Hematopoietic multipotent progenitor cell treated with erythropoietin and hydrocortisone succinate and interleukin-3 and kit ligand, for 15 days (in vitro differentiated cells): ENCODE measurements at places on chromosomes 6 and 20.
A peak's percentile ranks its signal among the peaks of the same experiment; 100 is the strongest.

DNA sequence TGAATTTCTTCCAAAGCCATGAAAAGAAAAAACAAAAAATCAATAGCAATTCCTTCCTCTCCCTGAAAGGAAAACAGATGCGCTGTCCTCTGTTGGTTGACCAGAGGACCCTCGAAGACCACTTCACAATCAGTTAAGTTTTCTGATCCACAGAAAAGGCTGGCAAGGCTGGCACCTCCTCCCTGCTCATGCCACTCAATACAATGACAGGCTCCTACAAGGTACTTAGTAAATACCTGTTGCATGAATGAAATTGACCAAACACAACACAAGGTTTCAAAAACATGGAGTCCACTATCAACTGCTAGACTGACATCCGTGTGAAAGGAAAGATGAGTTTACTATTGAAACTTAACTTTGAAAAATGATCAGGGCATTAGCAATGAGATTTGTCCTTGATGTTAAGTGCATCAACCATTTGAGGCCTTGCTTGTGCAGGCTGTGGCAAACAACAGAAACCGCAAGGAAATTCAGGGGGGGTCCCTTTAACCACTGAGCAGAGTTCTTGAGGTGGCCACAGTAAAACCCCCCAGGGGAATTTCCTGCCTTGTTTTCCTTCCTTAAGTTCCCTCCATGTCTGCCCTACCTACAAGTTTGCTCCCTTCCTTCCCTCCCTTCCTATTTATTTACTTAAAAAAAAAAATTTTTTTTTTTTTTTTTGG, 27.9 kb upstream of the RTF2 start:
- no peak for DNase-seq

- DNase-seq: no peak
These were observed 23.6 kb downstream of the TFAP2A start for GRCh38 chr6:10391299-10391630.

DNA sequence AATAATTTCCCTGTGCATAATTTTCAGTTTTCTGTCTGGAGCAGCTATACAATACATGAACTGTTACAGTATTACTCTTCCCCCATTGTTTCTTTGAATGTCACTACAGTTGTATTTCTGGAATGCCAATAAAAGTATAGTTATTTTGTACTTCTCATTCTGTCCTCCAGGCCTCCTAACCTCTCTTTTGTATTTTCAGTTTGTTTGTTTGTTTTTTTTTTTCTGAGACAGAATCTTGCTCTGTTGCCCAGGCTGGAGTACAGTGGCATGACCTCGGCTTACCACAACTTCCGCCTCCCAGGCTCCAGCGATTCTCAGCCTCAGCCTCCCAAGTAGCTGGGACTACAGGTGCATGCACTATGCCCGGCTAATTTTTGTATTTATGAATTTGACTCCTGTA, 16.8 kb upstream of the ARID1B start:
- no peak for DNase-seq

DNA sequence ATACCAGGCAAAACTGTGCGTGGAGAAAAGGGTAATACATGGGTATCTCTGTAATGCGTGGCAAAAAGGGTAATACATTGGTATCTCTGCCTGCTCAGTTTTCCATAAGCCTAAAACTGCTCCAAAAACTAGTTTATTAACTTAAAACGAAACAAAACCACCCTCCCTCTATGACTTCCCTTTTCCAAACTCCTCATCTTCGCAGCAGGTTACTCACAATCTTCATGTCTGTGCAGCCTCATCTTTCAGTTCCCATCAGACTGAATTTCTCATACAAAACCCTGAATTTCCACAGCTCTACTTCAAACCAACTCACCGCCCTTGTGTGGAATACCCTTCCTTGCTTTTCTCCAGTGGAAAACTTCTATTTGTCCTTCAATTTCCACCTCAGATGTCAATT, 199.4 kb downstream of the PHACTR1 start:
- no peak for DNase-seq

DNA sequence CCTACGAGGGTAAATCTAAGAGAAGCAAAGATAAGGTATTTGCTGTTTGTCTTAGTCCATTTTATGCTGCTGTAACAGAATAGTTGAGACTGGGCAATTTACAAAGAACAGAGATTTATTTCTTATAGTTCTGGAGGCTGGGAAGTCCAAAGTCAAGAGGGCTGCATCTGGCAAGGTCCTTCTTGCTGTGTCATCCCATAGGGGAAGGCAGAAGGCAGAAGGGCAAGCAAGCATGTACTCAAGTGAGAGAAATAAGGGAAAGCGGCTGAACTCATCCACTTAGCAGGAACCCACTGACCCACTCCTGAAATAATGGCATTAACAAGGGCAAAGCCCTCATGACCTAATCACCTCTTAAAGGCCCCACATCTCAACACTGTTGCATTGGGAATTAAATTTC, 102.7 kb downstream of the AGPAT4 start:
- no peak for DNase-seq

GRCh38 chr6:142685852-142686506, 259.0 kb downstream of the HIVEP2 start:
- no peak for DNase-seq

GRCh38 chr6:135163440-135163738, 17.7 kb upstream of the MYB start:
- DNase-seq: no peak

DNA sequence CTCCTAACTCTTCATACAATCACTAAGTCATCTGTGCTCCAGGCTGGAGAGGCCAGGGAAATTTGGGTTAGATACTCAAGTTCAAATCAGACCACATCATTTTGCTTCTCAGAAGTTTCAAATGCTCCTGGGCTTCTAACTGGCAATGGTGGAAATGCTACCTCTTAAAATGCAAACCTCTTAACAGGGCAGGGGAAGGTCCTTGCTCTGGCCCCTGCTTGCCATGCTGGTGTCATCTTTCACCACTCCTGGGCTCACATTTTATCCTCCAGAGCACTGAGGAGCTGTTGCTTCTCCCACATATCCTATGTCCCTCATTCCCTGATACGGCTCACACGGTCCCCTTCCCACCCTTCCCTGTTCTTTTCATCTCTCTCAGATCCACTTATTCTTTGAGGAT, 41.8 kb upstream of the NT5E start:
- no peak for DNase-seq

DNA sequence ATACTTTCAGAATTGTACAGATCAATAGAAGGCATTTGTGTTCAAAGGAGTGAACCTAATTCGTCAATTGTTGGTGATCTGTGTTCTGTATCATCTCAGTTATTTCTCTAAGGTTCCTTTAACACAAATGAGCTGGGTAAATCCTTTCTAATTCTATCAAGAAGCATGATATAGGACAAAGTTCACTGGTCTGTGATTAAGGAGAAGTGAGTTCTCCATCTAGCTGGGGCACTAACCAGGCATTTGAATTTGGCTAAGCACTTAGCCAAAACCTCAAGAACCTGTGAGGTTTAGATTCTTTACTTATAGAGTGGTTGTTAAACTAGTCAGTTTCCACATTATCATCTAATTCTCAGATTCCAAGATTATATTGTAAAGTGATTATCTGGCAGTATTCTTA, 50.3 kb downstream of the DOP1A start:
- DNase-seq: no peak

- no peak for DNase-seq
These were observed 68.9 kb upstream of the HDAC2 start for GRCh38 chr6:114039841-114040240.

DNA sequence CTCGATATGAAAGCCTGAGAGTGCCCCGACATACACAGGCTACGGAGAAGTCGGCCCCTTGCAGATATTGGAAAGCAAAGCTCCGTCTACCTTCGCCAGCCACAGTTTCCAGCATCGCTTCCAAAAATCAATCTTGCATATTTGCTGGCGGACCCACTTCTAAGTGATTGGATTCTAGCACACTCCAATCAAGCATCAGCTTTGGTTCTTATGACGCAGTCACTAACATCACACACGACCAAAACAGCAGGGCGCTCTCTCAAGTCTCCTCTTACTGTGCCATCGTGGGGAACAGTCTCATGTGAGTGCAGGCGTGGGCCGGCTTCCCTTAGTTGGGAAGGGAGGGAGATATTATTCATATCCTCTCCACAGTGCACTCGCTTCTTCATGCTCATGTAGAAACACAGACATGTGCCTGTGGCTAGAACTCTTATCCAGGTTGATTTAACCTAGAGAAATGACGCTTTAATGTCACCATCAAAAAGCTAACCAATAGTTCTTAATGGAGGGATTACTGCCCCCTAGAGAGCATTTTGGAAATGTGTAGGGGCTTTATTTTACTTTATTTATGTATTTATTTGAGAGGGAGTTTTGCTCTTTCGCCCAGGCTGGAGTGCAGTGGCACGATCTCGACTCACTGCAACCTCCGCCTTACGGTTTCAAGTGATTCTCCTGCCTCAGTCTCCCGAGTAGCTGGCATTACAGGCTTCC, 229.8 kb downstream of the SOD2 start:
- peak; percentile 32 for DNase-seq

DNA sequence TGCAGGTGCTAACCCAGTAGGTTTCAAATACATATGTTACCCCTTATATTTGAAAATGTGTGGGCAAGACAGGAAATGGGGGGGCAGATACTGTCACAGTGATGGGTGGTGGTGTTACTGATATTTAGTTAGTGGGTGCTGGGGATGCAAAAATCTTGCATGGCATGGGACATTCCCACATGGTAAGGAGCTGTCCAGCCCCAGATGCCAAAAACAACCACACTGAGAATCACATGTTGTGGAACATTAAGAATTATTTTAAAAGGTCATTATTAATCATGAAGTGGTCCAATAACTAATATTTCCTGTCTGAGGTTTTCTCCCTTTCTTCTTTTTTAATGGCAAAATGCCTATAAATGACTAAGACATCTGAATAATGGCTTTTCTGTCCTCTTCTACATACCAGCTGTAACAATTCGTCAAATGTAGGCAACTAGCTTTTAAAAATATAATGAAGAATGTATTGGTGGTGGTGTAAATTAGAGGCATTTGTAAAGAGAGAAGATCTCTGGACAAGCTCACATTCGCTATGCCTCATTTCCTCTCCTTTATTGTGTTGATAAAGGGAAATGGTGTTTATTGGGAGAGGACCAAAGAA, 57.3 kb upstream of the SLC35B3 start:
- DNase-seq: no peak

GRCh38 chr20:45017857-45018256, 51.5 kb downstream of the STK4 start:
- DNase-seq: no peak

- no peak for DNase-seq
These were observed 15.8 kb upstream of the FOXQ1 start for GRCh38 chr6:1296079-1296478.

- no peak for DNase-seq
These were observed 235.3 kb upstream of the ZFP64 start for GRCh38 chr20:52426856-52427255.

DNA sequence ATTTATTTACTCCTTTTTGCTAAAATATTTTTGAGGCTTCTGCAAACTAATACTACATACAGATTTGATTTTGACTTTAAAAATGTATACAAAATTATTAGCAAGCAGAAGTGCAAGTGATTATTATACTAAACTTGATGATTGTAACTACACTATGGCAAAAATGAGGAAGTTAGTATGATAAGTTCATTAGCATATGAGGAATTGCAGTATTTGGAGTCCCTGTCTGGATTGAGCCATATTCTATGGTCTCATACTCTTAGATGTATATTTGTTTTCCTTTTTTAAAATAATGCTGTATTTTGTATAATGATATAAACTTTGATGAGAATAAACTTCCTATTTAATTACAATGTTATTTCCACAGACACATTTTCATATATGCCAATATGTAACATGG, 13.9 kb downstream of the CRISP3 start:
- no peak for DNase-seq

GRCh38 chr6:19838442-19839236, 1.5 kb downstream of the ID4 start:
- no peak for DNase-seq

- no peak for DNase-seq
These were observed 48.2 kb downstream of the GMDS start for GRCh38 chr6:2197177-2197671.

- no peak for DNase-seq
These were observed 213.8 kb downstream of the LAMA2 start for GRCh38 chr6:129096651-129097290.

GRCh38 chr20:50221501-50222308, 31.1 kb downstream of the CEBPB start:
- DNase-seq: no peak

- DNase-seq: no peak
These were observed 25.5 kb downstream of the ABHD12 start for GRCh38 chr20:25364879-25365699.

DNA sequence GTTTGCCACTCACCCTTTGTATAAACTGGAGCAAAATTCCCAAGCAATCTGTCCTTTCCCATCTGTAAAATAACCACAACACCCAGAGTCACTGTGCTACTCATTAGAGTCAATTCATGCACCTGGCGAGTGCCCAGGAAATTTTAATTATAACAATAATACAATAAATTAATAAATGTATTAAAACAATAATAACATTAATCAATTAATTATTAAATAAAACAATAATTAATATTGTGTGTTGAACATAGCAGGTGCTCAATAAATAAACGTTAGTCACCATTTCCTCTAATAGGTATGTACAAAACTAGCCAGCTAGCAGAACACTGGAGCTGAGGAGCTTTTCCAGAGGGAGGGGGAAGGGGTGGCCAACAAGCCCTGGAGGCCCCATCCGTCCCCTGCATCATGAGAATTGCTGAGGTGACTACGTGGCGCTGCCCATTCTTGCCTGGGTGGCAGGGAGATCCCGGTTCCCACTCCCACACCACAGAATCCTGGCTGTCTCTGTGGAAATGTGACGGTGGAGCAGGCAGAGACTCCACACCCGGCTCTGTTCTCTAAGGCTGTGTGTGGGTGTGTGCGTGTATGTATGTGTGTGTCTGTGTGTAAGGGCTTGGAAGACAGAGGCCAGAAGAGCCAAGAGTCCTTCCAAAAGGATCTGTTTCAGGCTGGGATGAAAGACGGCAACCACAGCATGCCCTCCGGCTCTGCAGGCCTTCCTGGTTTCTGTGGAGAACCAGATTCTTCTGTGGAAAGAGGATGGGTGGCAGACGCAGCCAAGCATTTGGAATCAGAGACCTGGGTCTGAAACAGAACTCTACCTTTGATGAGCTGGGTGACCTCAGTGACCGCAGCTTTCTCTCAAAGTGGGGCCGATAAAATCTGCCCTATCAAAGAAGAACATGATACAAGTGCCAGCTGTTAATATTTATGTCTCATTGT, 18.8 kb upstream of the EZR start:
- DNase-seq: no peak

GRCh38 chr6:150979826-150980350, 114.4 kb downstream of the MTHFD1L start:
- no peak for DNase-seq

GRCh38 chr20:17495826-17496225, 35.4 kb downstream of the BFSP1 start:
- DNase-seq: no peak

DNA sequence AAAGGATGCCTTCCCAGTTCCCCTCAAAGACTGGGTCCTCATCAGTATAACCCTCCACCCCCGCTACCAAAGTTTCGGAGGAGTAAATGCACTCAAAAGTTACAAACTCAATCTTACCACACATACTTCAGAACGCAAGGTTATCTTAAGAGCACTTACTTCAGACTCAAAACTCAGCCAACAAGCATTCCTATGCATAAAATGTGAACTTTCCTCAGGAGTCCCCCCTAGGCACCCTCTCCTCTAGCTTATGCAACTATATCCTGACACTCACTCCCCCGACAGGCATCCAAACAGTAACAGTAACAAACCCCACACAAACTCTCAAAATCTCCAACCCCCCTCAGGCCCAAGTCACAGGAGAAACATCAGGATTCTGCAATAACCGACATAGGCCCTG, 11.1 kb upstream of the ADTRP start:
- DNase-seq: no peak
